ENCODE measurements at places on chromosomes 5 and 9.

- no peak for DNase-seq
These were observed 119.8 kb upstream of the PPP1R26 start for GRCh38 chr9:135359764-135360163.

GRCh38 chr9:85547599-85547998 lies 194.2 kb downstream of the AGTPBP1 start:
- DNase-seq: no peak

DNA sequence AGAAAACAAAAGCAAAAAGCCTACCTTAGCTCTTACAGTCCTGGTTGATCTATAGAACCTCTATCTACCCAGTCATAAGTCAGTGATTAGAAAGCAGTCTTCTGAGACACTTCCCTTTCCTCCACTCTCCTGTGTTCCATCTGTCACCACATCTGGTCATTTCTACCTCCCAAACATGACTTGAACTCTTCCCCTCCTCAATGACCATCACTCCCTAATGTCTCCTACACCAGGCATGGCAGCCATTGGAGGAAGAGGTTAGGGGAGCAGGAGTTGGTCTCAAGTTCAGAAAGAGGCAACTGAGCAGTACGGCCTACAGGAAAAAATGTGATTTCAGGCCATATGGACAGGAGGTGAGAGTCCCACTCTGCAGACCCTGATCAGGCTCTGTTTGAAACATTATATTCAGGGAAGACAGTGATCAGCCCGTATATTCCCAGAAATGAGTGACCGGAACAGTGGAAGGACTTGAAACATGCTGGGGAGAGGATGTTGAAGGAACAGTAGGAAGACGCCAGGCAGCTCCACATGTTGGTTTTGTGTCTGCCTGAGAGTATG lies 12.0 kb downstream of the ABLIM3 start:
- DNase-seq: no peak

DNA sequence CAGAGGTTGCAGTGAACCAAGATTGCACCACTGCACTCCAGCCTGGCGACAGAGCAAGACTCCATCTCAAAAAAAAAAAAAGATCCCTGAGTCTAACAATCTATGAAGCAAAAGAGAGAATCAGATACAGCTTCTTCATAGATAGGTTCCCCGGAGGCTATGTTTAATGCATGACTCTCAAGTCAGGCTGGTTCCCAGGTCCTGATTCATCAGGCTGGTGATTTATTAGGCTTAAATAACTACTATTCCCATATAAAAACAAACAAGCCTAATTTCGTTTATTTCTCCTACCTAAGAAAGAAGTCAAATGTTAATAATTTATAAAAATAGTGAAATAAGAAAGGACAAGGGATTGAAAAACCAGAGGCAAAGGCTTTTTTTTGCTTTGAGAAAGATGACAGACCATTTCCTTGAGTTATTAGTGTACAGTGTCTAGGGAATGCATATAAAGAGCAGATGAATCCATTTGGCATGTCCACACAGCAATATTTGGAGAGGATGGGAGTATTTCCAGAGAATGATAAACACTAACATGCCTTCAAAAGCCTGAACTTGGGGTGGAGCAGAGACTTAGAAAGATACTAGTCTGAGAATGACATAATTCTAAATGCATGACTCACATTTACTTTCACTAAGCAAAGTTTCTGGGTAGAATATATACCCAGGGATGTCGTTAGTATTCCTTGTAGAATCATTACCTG lies 115.3 kb downstream of the NREP start:
- DNase-seq: no peak

DNA sequence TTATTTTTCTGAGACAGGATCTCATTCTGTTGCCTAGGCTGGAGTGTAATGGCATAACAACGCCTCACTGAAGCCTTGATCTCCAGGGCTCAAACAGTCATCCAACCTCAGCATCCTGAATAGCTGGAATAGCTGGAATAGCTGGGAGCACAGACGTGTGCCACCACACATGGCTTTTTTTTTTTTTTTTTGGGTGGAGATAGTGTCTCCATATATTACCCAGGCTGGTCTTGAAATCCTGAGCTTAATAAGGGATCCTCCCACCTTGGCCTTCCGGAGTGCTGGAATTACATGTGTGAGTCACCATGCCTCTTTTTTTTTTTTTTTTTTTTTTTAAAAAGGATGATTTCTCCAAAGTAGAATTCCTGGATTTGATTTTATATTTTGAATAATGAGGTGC lies 60.7 kb downstream of the NSD1 start:
- DNase-seq: no peak

GRCh38 chr9:20948703-20949102 lies 82.7 kb downstream of the HACD4 start:
- DNase-seq: no peak

DNA sequence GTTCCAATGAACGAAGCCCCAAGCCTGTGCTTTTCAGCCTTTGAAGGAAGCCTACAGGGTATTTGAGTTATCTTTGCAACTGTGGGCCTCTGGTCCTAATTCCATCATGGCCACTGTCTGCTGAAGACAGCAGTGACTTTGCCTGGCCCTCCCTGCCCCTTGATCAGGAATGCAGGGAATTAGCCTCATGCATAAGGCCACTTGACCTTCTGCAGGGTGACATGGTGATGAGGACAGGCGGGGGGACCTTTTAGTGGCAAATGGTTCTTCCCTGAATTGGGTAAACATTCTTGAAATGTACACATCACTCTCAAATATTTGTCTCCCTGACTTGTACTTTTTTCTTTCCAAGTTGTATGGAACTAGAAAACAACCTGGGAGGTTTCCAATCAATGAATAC lies 25.2 kb upstream of the XPA start:
- no peak for DNase-seq

GRCh38 chr5:96113170-96113939 lies 151.7 kb upstream of the ELL2 start:
- no peak for DNase-seq

DNA sequence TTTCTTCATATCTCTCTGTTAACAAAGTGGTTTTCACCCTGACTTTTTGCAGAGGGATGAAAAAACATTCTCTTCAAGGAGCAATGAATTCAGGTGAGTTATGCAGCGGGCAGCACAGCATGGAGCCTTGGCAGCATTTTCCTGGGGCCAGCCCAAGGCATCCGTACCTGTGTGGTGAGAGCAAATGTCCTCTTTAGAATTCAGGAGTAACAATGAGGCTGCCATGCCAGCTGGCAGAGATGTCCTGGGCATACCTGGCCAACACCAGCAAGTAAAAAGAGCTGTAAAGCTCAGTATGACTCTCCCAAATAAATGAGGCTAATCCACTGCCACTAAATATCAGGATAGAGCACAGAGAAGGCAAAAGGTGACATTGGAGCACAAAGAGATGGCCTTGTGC lies 277.6 kb upstream of the TRPC7 start:
- DNase-seq: no peak

GRCh38 chr9:17587113-17587512 lies 8.2 kb downstream of the SH3GL2 start:
- no peak for DNase-seq

- no peak for DNase-seq
These were observed 231.7 kb upstream of the CDH12 start for GRCh38 chr5:23084815-23085214.

GRCh38 chr9:18622186-18622836 lies 148.4 kb downstream of the ADAMTSL1 start:
- no peak for DNase-seq

GRCh38 chr5:105695941-105696340 lies 1974.8 kb downstream of the EFNA5 start:
- no peak for DNase-seq

DNA sequence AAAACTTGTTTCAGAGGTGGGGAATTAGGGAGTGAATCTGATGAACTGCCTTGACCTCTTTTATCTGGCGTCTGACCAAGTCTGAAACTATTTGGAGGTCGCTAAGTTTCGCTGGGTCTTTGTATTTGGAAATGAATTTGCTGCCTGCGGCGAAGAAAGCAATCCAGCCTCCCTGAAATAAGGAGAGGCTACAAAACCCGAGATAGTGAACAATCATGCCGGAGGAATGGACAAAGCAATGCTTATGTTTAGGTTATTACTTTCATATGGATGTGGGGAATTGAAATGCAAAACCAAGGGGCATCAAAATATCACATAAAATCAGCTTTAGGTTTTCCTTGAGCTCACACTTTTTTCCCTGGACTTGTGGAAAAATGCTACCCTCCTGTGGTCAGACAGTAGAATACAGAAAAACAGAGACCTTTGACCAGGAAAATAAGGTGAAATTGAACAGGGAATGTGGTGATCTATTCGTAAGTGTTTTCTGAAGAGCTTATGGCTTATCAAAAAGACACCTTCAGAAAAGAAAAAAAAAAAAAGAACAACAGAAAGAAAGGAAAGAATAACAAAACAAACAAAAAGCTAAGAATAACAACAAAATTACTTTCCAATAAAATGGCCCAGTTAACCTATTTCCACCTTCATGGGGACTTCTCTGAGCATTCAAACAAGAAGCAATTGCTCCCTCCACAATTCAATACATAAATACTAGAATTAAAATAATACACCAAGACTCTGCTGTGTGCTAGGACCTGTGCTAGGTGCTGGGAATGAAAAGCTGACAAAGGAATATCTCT lies 68.6 kb upstream of the DPYSL3 start:
- DNase-seq: no peak

DNA sequence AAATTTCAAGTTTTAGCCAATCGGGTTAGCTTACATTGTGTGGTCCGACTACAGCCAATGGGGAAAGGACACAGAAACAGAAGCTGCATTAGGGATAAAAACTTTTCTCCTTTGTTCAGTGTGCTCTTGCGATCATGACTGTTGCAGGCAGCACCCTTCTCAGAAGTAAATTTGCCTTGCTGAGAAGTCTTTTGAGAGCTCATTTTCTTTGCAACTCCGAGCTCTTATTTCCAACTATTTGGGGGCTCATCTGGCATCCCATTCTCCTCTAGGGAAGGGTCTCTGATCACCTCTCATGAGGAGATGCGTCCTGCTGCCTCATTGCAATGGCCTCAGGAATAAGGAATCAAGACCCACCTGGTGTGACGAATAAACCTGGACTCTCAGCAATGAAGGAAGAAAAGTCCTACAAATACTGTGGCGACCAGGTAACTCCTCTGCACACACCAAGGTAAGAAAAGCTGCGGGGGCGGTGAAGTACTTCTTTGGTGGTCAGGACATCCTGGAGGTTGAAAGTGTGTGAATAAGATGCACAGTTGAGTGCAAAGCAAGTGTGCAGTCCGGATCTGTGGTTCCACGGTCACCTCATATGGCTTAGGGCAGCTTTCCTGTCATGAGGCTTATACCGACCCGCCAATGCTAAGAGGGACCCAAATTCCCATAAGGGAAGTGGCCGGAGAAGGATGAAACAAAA lies 20.4 kb downstream of the CNOT8 start:
- DNase-seq: no peak

- no peak for DNase-seq
These were observed 1013.9 kb downstream of the EFNA5 start for GRCh38 chr5:106656821-106657220.
